ENCODE measurements at places on chromosomes 11 and 22. TPM values are rescaled to one million over a fixed set of nuclear protein-coding genes. Genes with fewer than 3 reads are reported as not detected.

DNA sequence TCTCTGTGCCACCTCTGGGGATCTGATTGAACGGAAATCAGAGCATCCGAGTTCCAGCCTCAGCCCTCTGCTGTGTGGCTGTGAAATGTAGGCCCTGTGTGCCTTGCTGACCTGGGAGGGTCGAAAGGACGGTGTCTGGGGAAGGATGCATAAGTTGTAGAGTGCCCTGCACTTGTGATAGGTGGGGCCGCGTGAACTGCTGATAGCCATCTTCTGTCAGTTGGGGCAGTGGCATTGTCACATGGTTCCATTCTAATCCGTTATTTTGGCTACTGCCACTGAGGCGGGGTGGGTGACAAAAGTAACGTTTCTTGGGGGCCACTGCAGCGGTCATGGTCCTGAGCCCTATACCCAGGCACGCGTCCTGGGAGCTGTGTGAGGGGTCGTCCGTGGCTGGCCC is 63.4 kb downstream of the LRP5 start:
- H3K27me3 ChIP-seq = no peaks in the 10 kb centered on the region
- no peak overlapping the region for H3K27ac ChIP-seq
- no peak overlapping the region for H3K4me3 ChIP-seq
- H3K36me3 ChIP-seq = peaks cover 2% of the 10 kb centered on the region
- H3K4me1 ChIP-seq = peaks cover 12% of the 10 kb centered on the region
- DNase-seq = no peak

DNA sequence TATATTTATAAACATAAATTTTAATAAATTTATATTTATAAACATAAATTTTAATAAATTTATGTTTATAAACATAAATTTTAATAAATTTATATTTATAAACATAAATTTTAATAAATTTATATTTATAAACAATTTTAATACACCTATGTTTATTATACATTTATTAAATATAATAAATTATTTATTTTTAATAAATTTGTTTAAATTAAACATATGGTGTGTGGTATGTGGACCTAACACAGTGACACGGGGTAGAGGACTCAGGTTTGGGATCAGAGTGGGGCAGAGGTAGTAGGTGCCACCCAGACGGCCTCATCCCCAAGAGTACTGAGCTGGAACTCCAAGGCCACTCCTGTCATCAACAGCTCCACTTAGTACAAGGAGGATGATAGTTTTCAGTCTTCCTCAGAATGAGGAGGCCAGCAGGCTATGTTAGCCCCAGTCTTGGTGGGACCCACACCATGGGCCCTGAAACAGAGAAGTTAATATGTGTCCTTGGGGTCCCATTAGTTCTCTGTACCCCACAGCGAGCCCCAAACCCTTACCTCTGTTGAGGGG is 46.7 kb upstream of the BID start:
- no peaks in the 10 kb centered on the region for H3K4me1 ChIP-seq
- DNase-seq = no peak
- H3K27ac ChIP-seq = no peak overlapping the region
- H3K27me3 ChIP-seq = no peaks in the 10 kb centered on the region
- H3K36me3 ChIP-seq = no peaks in the 10 kb centered on the region

GRCh38 chr22:30078320-30079311 is 1.6 kb upstream of the HORMAD2 start:
- no peak for DNase-seq
- H3K27ac ChIP-seq = peak overlapping the region; percentile 78
- peaks cover 19% of the 10 kb centered on the region for H3K4me1 ChIP-seq
- peaks cover 55% of the 10 kb centered on the region for H3K27me3 ChIP-seq

DNA sequence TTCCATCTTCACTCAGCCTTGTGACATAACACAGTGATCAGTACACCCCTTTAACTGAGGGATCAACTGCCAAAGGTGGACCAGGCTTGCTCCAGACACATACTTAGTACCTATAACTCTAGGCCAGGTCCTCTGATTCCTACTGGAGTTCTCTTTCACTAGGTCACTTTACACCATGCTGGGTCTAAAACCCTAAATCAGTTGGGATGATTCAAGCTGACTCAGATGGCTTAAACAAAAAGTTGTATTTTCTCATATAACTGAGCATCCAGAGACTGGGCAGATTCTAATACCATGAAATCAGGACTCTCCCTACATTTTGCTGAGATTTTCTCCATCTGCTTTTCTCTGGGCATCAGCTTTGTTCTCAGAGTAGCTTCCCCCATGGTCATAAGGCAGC is 26.0 kb upstream of the FLI1 start:
- H3K4me1 ChIP-seq = no peaks in the 10 kb centered on the region
- H3K27me3 ChIP-seq = no peaks in the 10 kb centered on the region
- no peak for DNase-seq

GRCh38 chr11:16052750-16053149 is 303.6 kb downstream of the SOX6 start:
- no peak for DNase-seq
- no peak overlapping the region for H3K4me3 ChIP-seq
- no peaks in the 10 kb centered on the region for H3K4me1 ChIP-seq
- H3K27ac ChIP-seq = no peak overlapping the region
- no peaks in the 10 kb centered on the region for H3K27me3 ChIP-seq

DNA sequence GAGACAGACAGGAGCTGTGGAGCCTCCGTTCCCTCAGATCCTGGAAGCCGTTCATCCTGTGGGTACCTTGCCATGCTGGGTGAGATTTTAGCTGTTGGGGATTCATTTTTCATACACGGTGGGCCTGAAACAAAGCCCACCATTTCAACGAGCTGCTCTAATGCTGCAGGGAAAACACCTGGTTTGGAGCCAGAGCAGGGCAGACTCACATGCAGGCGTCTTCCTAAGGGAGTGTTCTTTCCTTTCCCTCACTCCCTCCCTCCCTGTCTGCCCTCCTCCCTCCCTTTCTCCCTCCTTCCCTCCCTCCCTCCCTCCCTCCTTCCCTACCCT is 52.5 kb downstream of the CD6 start:
- peaks cover 62% of the 10 kb centered on the region for H3K36me3 ChIP-seq
- peak overlapping the region; percentile 57 for H3K4me3 ChIP-seq
- H3K27me3 ChIP-seq = no peaks in the 10 kb centered on the region
- H3K4me1 ChIP-seq = peaks cover 82% of the 10 kb centered on the region
- peak overlapping the region; percentile 89 for H3K27ac ChIP-seq

GRCh38 chr11:15663777-15664218 is 549.1 kb downstream of the INSC start:
- H3K36me3 ChIP-seq = no peaks in the 10 kb centered on the region
- no peaks in the 10 kb centered on the region for H3K4me1 ChIP-seq
- peaks cover 14% of the 10 kb centered on the region for H3K27me3 ChIP-seq
- DNase-seq = no peak
- no peak overlapping the region for H3K4me3 ChIP-seq

- H3K27me3 ChIP-seq = no peaks in the 10 kb centered on the region
- H3K36me3 ChIP-seq = no peaks in the 10 kb centered on the region
- no peak overlapping the region for H3K27ac ChIP-seq
- no peak for DNase-seq
- no peak overlapping the region for H3K4me3 ChIP-seq
Observed at GRCh38 chr11:28677721-28678120, 569.5 kb downstream of the METTL15 start.

DNA sequence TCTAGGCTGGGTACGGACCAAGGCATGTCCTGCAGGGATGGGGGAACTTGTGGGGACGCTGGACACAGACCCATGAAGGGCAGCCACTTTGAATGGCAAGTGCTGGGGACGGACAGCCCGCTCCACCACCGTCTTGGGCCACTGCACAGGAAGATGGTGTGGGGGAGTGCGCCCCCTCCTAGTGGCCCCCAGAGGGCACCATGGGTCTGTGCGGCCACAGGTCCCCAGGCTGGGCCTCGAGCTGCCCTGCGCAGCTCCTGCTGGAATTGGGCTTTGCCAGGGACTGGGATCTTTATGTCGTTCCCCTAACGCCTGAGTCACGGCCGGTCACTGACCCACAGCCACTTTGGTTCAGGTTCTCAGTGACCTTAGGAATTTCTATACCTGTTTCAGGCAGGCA is 44.4 kb downstream of the NAT10 start:
- H3K27ac ChIP-seq = no peak overlapping the region
- no peaks in the 10 kb centered on the region for H3K27me3 ChIP-seq
- no peaks in the 10 kb centered on the region for H3K4me1 ChIP-seq
- no peak for DNase-seq

- peaks cover 32% of the 10 kb centered on the region for H3K27me3 ChIP-seq
- no peak overlapping the region for H3K27ac ChIP-seq
- no peak overlapping the region for H3K4me3 ChIP-seq
- no peaks in the 10 kb centered on the region for H3K36me3 ChIP-seq
Observed at GRCh38 chr11:708511-708910, 2.5 kb downstream of the EPS8L2 start.

The PAMR1 gene
- not detected for total RNA-seq
